ENCODE measurements at places on chromosomes 5 and 9. TPM values are rescaled to one million over a fixed set of nuclear protein-coding genes. Genes with fewer than 3 reads are reported as not detected.

SLC4A9 gene
- not detected for total RNA-seq

DNA sequence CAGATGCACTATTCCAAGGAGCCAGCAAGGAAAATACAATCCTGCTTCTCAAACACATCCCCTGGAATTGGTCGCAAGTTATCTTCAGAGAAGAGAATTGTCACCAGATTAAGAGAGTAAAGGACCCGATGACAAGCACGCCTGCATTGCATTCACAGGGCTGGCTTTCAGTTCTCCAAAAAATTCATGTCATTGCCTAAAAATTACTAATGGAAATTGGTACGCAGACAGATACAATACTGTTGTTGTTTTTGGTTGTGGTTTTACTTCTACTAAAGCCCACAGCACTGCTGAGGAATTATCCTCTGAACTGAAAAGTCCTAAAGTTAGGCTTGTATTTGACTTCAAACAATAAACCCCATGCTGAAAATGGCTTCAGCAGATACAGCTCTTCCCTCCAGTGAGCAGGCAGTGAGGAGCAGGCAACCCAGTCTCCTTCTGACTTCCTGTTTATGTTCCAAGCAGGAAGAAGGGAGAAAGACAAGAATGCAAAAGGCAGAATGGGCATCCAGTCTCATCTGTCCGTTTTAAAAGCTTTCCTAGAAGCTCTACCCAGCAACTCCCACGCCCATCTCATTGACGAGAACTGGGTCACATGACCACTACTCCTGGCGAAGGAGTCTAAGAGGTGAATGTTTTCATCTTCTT, 80.6 kb upstream of the ZNF366 start:
- DNase-seq = peak; percentile 21

GRCh38 chr9:3553076-3553765, 27.4 kb upstream of the RFX3 start:
- no peak for DNase-seq

DNA sequence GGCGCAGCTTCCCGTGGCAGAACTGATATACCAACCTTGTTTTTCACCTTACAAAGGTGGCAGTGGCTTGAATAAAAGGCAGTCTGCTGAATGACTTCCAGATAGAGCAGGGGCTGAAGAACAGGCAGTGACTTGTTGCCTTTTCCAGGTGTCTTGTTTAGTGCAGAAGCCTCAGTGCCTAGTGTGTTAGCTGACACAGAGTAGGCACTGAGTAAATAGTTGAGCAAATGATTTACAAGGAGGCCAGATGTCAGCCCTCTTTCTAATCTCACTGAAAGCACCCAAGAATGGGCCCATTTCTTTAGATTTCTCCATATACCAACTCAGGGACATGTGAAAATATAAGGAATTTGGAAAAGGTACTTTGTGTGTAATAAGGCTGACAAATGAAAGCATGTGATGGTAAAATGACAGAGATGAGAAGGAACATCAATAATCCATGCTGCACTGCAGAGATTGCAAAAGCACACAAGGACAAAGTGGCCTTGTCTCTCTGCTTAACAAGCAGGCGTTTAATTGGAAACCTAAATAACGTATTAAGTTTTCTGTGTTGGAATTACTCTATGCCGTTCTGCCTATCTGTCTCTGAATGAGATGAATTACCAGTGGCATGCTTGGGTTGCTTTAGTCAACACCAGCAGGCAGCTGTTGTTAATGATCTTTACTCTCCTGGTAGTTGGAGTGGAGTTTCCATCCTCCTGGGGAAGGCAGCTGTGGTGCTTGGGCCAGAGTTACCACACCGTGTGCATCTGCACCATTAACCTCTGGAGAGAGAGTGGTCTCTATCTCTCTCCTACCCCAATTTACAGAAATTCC, 360.1 kb upstream of the C9orf72 start:
- DNase-seq = no peak

DNA sequence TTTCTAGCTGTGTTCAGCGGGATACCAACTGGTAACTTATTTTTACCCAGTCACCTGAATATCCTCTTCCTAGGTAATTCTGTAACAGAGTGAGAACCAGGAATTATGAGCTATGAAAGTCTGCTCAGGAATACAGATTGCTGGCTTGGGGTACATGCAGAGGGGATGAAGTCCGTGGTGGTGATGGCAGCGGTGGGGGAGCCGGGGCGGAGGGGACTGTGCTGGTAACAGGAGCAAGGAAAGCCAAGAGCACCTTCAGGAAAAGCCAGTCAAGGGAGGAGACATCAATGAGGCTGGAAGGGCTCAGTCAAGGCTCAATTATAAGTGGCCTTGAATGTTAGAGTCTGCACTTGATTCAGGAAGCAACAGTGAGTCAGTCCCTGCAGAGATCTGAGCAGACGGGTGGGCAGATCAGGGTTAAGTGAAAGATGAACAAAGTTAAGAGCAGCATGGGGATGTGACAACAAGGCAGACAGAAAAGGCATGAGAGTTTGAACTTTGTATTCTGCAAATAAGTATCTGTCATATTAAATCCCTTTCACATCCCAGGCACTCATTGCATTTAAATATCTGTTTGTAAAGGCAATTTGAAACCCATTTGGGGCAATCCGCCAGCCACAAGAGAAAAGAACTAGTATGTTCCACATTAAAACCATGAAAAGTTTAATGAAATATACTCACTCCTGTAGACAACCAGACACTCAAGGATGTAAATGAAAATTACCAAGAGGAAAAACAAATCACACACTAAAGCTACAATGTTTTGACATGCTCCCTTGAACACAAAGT, 101.2 kb downstream of the TTC39B start:
- peak; percentile 47 for DNase-seq

- DNase-seq = peak; percentile 46
Measured at GRCh38 chr9:89477811-89478630, 19.9 kb downstream of the SEMA4D start.

- DNase-seq = no peak
Measured at GRCh38 chr5:3509290-3509689, 86.3 kb upstream of the IRX1 start.

DNA sequence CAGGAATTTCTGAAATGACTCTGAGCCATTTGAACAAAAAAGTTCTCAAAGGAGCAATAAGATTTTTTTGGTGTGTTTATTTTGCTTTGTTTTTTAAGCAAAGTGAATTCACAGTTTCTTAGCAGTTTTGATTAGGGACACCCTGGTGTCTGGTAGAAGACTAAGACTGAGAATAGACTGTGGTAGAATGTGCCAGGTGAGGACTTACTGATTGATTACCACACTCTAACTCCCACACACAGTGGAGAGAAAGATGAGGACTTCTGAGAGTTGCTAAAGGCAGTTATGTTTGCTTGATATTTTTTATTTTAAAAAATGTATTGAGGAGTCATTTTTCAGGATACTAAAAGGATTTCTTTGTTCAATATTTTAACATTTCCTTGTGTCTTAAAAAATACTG, 175.1 kb downstream of the CD180 start:
- no peak for DNase-seq

- DNase-seq = no peak
Measured at GRCh38 chr5:138064526-138064925, 19.3 kb upstream of the WNT8A start.

ELOVL7 gene
- total RNA-seq = 0.18 TPM

- DNase-seq = peak; percentile 95
Measured at GRCh38 chr5:76372323-76373054, 30.6 kb upstream of the IQGAP2 start.

GRCh38 chr9:97478301-97478981, 23.0 kb upstream of the TMOD1 start:
- no peak for DNase-seq

- no peak for DNase-seq
Measured at GRCh38 chr5:3341446-3342240, 254.0 kb upstream of the IRX1 start.

- DNase-seq = no peak
Measured at GRCh38 chr5:119395080-119395836, 39.4 kb downstream of the TNFAIP8 start.

DNA sequence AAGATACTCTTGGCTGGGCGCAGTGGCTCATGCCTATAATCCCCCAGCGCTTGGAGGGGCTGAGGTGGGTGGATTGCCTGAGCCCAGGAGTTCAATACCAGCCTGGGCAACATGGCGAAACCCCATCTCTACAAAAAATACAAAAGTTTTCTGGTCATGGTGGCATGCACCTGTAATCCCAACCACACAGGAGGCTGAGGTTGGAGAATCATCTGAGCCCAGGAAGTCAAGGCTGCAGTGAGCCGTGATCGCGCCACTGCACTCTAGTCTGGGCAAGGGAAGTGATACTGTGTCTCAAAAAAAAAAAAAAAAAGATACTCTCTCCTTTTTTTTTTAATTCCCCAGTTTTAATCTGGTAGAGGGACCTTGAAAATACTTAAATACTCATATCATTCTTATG, 15.0 kb downstream of the ANKRD33B start:
- DNase-seq = no peak

FGF10 gene
- total RNA-seq = not detected

DNA sequence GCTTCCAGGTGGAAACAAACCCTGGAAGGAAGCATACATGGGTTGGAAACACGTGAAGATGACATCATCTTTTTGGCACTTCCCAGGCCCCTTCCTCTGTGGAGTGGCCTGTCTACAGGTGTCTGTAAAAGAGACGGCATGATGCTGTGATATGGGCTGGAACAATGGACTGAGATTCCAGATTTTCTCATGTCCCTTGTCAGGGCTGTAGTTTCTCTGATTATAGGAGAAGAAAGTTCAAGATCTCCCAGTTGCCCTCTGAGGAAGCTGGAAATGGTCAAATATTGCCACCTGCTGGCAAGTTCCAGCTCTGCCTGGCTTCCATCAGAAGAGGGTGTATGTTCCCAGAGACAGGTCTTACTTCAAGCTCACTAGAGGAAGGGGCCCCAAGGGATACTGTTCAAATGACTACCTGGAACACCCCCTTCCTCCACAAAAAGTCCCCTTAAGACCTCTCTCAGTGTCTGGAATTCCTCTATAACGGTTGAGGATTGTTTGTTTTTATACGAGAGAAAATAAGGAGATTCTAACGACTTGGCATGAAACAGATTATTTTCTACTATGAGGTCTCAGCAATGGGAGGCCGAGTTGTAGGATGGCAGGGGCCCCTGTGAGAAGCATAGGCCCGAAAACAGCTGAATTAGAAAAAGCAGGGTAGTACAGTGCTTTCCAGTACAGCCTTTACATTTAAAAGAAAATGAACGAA, 7.3 kb upstream of the ANXA6 start:
- DNase-seq = peak; percentile 76

C9orf57 gene
- not detected for total RNA-seq

AJM1 gene
- 0.18 TPM for total RNA-seq

HRCT1 gene
- 1.7 TPM for total RNA-seq

GRCh38 chr9:108073823-108074222, 584.3 kb upstream of the KLF4 start:
- no peak for DNase-seq

Data from IMR-90 (cell line).